Activated CD4-positive, alpha-beta T cell treated with anti-CD3 and anti-CD28 coated beads for 24 hours (primary cell): ENCODE measurements at places on chromosomes 5 and 9.

GRCh38 chr5:74294231-74294705, 346.3 kb downstream of the ENC1 start:
- DNase-seq, result no peak

DNA sequence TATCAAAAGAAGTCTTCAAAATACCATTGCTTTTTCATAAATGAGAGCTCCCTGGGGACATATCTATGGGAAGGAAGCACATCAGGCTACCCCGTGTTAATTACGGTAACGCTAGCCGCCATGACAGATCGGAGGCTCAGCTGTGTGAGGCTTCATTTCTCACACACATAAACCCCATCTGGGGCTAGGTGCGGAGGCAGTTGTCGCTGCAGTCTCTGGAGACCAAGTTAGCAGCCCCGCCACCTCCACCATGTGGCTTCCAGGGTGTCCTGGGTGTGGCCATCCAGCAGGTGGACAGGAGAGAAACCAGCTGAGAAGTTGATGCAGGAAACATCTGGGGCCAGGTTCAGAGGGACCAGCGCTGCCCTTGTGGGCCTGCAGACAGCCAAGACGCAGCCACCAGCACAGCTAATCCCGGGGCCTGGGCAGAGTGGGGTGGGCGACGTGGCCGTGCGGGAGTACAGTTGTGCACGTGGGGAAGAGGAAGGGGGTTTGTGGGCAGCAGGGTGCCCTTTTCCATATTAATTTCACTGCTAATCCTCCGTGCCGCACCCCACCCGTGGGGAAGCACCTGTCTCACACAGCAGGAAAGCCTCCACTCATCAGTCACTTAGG, 426.5 kb downstream of the IRX1 start:
- no peak for DNase-seq

GRCh38 chr5:89343666-89344065, 460.7 kb upstream of the MEF2C start:
- DNase-seq, result no peak

DNA sequence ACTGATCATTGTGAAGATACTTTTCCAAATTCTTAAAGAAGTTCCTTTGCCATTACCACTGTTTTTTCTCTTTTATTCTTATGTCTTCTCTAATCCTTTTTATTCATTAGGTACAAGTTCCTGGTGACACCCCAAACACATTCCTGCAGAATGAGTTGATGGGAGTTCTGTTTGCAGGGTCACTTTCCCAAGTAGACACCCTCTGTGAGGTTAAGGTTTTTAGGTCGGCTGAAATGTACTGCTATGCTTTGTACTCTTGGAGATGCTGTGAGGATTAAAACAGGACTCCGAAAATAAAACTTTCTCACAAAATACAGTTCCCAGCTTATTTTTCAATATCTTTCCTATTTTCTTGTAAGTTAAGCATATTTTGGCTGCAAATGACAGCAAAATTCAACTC, 143.3 kb upstream of the TLE4 start:
- no peak for DNase-seq
